GOT3 (cell line): ENCODE measurements at places on chromosomes 11 and 22.

DNA sequence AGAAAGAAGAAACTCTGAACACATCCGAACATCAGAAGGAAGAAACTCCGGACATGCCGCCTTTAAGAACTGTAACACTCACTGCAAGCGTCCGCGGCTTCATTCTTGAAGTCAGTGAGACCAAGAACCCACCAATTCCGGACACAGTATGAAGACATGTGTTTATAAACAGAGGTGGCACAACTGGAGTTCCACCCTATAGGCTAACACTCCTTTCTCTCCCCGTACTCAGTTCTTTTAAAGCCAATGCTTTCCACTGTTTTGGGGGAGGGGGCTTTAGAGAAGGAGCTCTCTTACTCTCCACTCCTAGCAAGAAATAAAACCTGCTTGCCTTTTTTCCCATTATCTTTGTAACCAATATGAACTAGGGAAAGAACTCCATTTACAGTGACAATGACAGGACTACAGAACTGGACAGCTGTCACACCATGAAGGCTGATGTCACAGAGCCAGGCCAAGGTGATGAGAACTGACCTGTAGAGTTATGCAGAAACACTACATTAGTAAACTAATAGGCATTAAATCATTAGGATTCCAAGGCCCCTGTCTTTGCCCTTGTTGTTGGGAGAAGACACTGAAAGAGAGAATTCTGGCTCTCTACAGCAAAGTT lies 733 bp downstream of the TRIM5 start:
- no peak for DNase-seq

GRCh38 chr11:541433-541885 lies 4.1 kb downstream of the LRRC56 start:
- DNase-seq: no peak

DNA sequence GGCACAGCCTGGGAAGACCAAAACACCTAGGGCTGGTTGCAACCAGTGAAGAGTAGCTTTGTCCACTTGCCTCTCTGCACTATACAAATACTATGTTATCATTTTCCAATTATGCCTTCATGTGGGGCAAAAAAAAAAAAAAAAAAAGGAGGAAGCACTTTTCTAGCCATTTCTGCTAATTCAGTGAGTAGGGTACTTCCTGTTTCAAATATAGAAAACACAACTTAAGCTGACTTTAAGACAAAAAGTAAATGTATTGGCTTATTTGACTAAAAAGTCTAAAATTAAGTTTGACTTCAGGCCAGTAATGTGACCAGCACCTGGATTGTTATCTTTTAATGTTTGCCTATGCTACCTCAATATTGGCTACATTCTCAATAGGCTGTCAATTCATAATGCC lies 15.3 kb downstream of the CCDC73 start:
- DNase-seq: no peak

DNA sequence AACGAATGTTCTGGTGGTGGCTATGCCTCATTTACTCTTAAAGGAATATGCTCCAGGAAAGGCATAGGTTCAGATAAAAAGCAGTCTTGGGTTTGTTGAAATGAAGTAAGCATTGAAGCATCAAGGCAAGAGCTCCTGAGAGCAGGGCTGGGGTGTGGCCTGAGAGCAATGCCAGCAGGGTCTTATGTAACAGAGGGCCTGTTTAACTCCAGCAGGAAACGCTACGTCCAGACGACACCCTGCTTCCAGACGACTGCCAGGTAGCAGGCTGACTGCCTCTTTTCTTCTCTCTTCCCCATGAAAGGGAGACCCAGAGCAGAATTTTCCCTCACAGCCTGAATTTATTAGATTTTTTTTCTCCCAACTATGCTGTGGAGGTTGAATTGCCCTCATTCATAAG lies 127.2 kb upstream of the SLC5A12 start:
- no peak for DNase-seq

GRCh38 chr11:34977089-34977912 lies 60.9 kb downstream of the PDHX start:
- DNase-seq: no peak

- DNase-seq: no peak
Measured at GRCh38 chr11:26931248-26931631, 62.7 kb upstream of the FIBIN start.

DNA sequence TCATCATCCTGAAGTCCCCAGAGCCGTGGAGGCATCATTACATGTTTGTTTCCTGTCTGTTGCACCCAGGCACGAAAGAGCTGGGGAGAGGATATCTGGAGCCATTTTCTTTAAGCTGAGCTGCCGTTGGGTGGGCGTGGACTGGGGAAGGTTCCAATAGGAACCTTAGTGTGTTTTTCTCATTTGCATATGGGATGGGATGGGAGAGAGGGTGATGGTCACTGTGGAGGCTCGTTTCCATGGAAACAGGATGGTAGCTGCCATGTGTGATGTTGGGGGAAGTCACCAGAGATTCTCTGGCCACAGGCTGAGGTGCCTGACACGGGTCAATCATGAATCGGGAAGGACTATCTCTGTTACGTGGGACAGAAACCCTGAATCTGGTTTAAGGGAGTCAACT lies 39.7 kb downstream of the CACNA1I start:
- no peak for DNase-seq

GRCh38 chr11:126519764-126520734 lies 164.6 kb downstream of the ST3GAL4 start:
- DNase-seq: no peak

DNA sequence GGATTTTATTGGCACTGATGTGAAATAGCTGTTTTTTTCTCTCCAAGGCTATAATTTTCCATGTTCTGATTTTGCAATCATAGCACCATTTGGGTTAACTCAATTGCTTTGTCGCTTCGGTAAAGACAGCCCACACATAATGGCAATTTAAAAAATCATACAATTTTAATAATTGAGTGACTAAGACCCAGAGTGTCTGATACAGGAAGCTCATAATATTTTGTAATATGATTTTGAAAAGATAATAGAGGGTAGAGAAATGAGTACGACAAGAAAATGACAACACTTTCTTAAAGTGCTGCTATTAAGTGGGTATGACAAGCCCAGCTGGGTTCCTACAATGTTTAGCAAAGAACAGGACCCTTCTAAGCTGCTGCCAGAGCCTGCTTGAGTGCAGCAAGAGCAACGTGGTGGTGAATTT lies 439.1 kb downstream of the METTL15 start:
- no peak for DNase-seq

GRCh38 chr11:121603316-121603715 lies 150.5 kb upstream of the SORL1-AS1 start:
- DNase-seq: no peak

- no peak for DNase-seq
Measured at GRCh38 chr11:120819003-120819402, 204.9 kb upstream of the TBCEL start.

DNA sequence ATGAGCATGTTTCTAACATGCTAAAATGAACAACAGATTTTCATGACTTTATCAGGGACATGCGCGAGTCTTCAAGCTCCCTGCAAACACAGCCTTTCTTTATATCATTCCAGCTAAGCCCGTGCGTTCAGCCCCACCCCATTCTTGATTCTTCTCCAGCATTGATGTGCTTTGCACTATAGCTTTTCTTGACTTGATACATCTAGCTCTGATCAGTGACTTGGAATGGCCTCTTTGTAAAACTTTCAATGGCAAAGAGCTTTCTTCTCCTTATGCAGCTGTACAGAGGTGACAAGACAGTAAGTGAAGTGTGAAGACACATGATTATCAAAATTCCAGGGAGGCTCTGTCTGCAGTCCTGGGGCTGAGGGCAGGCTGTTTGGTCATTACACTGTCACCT lies 561.0 kb downstream of the OPCML start:
- DNase-seq: no peak

- no peak for DNase-seq
Measured at GRCh38 chr11:133547808-133548494, 15.7 kb upstream of the OPCML start.

- DNase-seq: no peak
Measured at GRCh38 chr11:73395297-73396208, 19.4 kb downstream of the RELT start.

- DNase-seq: no peak
Measured at GRCh38 chr11:69552951-69553350, 71.5 kb downstream of the LINC01488 start.

DNA sequence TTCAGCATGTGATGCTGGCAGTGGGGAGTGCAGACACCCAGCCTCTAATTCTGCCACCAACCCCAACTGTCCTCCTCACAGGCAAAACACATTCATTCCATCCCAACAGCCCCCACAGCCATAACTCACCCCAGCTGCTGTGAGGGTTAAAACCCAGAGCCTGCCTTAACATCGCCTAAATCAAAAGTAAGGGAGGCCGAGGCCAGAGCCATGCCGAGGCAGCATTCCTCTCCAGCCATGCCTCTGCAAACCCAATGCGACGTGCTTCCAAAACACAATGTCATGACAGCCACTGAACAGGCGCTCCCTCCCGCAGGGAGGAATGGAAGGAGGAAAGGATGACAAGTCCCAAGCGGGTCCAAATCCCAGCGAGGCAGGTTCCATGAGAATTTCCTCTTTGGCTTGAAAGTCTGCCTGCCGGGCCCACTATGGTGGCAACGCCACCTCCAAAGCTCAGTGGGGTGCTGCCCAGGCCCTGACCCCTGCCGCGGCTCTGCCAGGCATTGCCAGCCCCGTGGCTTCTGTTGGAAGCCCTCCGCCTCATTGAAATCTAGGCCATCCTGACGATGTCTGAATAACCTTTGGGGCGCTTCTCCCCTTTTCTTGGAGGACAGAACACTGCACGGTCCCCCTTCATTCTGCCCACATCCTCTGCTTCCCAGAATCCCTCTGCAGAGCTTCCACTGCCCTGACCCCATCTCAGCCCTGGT lies 472.3 kb downstream of the BRD1 start:
- DNase-seq: no peak

DNA sequence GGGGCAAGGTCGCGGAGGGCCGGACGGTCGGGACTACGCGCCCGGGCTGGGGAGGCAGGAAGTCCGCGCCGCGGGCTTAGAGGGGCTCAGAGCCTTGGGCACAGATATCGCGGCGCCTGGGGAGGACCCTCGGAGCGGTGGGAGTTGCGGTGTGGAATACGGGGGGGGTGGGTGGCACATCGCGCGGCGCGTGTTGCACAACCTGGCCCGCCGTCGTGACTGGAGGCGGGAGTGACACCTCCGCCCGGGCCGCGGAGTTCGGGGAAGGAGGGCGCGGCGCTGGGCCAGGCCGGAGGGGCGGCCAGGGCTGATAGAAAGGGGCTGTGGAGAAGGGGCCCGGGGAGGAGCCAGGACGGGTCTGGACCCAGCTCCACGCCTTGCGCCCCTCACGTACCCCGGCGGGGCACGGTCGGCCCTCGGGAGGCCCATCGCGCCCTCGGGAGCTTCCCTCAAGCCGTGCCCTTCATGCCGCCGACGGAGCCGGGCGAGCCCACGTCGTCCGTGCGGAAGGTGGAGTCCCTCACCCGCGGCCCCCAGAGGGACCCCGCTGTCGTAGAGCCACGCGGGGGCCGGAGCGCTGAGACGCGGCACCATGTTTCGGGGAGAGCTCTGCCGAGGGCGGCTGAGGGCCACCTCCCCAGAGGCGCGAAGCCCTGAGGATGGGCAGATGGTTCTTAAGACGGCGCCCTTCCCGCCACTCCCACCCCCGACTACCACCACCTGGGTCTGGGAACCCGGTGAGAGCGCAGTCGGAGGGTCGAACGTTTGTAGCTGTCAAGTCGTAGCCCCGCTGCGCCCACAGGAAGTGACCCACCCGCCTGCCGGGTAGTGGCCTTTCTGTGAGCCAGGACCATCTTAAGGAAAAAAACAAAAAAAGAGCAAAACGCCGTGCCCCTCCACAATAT lies 729 bp downstream of the IL17RA start:
- no peak for DNase-seq

DNA sequence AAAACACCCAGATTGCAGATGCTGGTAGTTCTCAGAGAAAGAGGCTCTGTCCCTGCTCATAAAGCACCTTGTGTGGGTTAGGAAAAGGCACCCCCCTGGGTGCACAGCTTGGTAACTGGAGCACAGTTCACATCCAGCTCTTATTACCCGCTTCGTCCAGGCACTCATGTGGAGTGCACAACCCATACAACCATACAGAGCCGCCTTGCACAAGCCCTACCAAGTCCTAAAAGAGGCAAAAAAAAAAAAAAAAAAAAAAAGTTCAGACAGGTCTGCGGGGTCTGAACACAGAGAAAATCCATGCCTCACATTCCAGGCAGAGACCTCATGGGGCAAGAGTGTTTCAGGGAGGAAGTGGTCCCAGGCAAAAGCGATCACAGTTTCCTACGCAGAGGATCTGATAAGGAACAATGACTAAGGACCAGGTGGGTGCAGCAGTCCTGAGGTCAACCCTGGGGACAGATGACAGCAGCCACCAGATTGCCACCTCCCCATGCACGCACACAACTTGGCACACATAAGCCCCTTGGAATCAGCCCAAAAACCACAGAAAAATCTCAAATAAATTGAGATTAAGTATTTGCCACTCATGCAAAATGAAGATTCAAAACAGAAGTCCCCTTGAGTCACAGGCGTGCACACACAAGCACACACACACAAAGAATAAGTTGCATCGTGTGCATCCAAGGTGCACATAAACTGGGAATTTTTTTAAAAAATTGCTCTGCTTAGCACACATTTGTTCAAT lies 12.3 kb downstream of the MB start:
- DNase-seq: no peak

- no peak for DNase-seq
Measured at GRCh38 chr22:34973016-34973415, 92.9 kb upstream of the ISX start.

DNA sequence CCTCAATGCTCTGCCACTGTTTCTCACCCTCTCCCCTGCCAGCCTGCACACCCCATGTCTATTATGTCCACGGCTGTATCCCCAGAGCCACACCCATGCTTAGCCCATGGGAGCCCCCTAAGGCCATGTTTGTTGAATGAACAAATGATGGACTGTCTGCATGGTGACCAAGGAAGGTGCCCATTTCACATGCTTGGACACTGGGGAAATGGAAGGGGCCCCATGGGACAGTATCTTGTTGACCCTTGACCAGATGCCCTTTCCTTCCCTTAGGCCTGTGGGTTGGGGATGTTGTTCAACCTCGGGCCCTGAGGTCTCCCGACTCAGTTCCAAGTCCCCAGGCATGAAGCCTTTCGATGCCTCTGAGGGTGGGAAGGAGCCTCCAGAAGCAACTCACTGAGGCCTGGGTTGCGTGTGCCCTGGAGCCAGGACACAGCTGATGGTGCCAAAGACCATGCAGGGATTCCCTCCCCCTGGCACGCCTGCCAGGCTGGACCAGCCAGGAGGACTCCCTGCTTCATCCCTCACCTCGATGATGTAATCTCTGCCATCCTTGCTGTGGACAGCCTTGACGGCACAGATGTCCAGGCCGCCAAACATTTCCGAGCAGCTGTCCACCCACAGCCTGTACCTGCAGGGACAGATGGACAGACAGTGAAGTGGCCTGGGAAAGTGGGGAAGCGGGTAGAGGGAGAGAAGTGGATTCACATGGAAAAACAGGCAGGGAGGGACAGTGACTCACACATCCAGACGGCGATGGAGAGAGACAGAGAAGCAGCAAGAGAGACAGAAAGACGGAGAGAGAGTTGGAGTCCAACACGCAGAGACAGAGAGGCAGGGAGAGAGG lies 58.9 kb downstream of the FBXO7 start:
- DNase-seq: no peak

GRCh38 chr11:34642001-34642554 lies 21.2 kb downstream of the EHF start:
- DNase-seq: no peak

GRCh38 chr11:20592741-20593140 lies 6.7 kb upstream of the SLC6A5 start:
- no peak for DNase-seq

GRCh38 chr11:128643661-128644317 lies 50.1 kb upstream of the FLI1 start:
- DNase-seq: no peak

- no peak for DNase-seq
Measured at GRCh38 chr11:117200813-117201657, 1.9 kb downstream of the TAGLN start.

- no peak for DNase-seq
Measured at GRCh38 chr22:19520566-19521305, 3.5 kb downstream of the CLDN5 start.
